NCI-H1105 (cell line): ENCODE measurements at places on chromosomes 12 and 14.

GRCh38 chr14:54574528-54574927, 7.6 kb downstream of the SAMD4A start:
- DNase-seq = no peak

DNA sequence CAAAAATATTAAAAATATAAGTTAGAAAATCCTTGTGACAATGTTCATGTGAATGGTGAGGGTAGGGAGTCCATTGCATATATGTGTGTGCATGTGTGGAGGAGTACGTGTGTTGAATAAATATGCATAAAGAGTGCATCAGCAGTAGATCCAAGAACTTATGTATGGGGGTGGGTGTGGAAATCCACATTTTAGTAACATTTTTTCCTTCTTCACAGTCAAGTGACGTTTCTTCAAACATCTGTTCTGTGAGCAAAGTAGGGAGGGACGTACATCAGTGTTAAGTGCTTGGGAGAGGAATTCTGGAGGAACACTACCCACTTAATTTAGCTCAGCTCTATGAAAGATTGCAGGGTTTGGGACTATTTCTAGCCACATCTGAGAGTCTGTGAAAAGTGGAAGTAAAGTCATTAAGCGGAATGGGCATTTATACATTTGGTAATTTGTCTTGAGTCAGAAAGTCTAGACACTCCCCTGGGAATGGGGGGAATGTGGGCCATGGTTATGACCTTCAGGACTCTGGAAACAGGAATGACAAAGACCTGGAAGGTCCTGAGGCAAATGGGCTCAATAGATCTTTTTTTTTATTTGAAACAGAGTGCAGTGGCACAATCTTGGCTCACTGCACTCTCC, 156.4 kb upstream of the PLXNC1 start:
- DNase-seq = no peak

DNA sequence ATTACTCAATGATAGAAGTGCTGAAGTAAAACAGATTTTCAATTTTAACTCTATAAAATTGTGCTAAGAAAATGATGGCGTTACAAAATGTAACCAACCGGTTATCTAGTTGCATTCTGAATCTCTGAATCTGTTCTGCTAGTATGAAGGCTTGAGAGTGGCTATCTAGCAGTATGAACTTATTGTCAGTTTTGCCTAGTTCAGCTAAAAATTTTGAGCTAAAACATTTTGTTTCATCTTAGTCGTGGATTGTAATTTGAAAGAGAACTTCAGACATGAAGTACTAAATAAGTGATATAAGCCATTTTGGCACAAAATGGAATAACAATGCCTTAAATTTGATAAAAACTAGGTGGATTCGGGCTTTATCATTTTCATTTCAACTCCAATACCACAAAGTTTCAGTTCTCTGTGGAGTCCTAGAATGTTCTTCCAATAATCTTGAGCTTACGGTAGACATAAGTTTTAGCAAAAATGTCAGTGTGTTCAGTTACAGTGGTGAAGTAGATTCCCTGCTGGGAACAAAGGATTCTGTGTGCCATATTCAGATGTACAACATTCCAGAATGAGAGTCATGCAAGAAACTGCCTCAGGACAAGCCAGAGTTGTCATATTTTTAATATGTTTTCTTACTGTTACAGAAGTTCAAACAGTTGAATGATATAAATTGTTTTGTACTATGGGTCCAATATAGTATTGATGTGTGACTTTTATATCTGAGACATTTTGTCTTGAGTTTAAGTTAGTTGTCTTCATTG, 28.1 kb downstream of the ATP6V1D start:
- no peak for DNase-seq

GRCh38 chr12:113061061-113061694, 4.6 kb downstream of the DTX1 start:
- peak; percentile 48 for DNase-seq

GRCh38 chr14:29820785-29821184, 106.9 kb downstream of the PRKD1 start:
- DNase-seq = no peak

DNA sequence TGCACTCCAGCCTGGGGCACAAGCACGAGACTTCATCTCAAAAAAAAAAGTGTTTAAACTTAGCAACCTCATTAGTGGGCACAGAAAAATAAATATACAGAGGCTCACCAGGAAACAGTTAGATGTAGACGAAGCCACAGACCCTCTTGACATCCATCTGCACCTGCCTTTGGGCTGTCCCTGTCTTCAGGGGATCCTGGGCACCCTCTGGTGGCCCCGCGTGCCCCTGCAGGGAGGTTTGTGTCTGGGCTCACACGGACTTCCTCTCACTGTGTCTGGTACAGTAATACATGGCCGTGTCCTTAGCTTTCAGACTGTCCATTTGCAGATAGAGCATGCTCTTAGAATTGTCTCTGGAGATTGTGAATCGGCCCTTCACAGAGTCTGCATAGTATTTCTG, 916.5 kb downstream of the TMEM121 start:
- no peak for DNase-seq

GRCh38 chr12:132173135-132174014, 29.1 kb downstream of the NOC4L start:
- no peak for DNase-seq

- DNase-seq = no peak
Measured at GRCh38 chr12:132481771-132482745, 7.9 kb upstream of the FBRSL1 start.

- no peak for DNase-seq
Measured at GRCh38 chr12:8475508-8476203, 19.9 kb downstream of the CLEC6A start.

GRCh38 chr12:40228727-40229126, 3.9 kb downstream of the LRRK2 start:
- no peak for DNase-seq

DNA sequence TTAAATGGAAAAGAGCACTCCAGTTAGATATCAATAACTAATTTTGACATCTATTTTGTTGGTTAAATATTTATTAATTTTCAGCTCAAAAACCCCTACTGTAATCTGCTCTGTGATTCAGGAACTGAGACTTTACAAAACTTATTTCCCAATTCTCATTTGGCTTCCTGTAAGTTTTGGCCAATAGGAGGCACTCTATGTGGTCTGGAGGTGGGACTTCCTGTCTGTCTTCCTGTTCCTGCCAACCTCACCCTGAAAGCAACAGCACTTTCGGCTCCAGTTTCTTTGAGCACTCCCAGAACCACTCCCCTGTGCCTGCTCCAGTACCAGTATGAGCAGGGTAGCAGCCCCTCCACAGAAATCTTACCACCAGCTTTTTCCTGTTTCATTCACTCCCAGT, 1027.0 kb downstream of the VRK1 start:
- DNase-seq = no peak

DNA sequence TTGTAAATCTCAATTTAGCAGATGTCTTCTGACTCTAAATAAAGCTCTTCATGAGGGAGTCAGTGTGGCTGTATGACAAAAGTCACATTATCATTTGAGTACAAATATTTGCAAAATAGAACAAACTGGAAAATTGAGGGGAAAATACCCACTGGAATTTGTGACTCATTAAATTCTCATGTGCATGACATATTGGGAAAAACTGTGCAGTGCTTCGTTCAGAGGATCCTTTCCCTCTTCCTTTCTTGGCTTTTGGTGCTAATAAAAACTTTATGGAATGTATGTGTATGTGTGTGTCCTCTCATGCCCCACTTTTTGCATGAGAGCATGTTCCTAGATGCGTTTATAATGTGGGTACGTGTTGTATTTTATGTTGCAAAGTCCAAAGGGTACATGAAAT, 267.8 kb downstream of the KTN1 start:
- DNase-seq = no peak

DNA sequence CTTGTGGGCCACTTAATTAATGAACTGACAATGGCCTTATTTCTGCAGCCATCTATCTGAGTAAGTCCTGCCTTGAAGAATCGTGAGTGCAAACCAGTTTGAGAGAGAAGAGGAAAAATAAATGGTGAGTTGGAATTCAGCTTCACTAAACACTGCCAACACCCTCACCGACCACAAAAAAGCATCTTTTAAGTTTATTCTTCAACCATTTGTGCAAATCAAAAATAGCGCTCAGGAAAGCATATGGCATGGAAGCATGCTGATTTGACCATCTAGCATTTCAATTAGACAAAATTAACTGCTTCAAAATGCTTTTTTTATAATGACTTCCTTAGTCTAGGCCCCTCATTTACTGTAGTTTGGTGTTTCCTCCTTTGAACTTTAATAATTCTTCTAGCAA, 294.0 kb downstream of the PPFIA2 start:
- no peak for DNase-seq

GRCh38 chr14:20857207-20857606, 34.0 kb upstream of the RNASE3 start:
- DNase-seq = no peak

- no peak for DNase-seq
Measured at GRCh38 chr14:93002851-93003298, 79.9 kb downstream of the CHGA start.

DNA sequence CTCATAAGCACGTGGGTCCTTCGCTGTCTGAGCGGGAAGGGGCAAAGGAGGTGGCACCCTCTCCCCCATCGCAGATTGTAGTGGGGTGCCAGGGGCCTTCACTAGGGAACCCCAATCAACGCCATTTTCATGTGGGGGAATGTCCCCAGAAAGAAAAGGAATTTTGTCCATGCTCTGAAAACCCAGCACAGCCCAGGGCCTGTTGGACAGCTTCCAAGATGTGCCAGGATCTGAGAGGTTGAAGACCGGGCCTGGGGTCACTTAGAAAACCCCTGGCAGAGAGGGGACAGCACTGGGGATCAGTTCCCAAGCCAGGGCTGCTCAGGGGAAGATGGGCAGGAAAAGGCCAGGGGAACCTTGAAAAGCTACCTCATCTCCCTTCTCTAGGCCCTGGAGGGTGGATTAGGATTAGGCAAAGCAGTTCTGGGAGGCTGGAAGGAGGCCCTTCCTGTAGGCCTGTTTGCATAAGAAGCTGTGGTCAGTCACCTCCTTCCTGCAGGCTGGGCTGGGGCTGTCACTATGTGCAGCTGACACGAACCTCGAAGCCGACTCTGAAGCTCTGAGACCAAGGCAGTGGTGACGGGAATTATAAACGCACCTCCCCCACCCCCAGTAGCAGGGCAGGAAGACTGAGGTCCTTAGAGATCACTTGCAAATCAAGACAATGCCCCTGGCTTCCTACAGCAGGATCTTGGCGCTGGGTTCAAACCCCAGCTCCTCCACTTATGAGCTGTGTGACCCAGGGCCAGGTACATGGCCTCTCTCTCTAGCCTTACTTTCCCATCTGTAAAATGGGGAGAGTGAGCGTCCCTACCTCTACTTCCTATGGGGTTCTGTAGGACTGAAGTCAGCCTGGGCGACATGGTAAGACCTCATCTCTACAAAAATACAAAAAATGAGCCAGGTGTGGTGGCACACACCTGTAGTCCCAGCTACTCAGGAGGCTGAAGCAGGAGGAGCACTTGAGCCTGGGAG, 29.0 kb downstream of the TESC start:
- DNase-seq = no peak

DNA sequence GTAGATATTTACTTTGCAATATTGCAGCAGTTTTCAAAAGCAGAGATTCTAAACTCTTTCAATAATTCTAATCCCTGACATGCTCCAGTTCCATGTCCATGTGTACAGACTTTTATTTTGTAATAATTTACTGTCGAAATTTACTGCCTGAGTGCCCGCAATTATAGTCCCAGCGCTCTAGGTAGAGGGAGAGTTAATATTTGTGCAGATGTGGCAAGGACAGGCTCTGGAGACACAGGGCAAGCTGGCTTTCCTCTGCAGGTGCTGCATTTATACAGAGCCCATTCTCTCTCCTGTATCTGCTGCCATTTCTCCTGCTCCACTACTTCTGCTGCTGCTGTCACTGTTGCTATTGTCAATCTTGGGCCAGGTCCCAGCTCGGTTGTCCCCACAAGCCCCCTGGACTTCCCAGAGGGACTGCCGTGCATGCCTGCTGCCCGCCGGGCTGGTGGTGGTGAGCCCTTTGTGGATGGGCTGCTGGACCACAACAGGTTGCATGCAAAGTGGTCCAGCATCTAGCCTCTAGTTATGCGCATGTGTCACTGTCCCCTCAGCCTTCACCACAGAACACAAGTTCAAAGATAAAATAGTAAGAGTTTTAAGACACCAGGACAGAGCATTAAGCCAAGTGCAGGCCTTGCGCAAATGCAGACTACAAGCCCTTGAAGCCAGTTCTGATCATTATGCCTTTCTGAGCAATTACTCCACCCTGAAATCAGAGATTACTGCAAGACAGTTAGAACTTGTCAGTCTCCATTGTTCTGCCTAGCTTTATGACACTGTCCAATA, 40.8 kb upstream of the CSRP2 start:
- peak; percentile 31 for DNase-seq

DNA sequence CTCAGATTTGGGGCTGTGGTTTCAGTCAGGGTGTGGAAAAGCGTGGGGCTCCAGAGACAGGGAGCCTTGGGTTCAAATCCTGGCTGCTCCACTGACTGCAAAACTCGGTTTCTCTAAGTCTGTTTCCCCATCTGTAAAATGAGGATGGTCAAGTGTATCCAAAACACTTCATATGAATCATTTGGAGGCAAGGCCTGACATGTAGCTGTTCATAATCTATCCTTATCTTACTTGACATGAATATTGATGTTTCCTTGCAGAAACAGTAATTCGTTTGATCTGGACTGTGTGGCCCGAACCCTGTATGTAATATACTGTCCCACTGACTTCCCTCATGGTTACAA, 1.5 kb upstream of the CCDC63 start:
- DNase-seq = no peak

- DNase-seq = peak; percentile 19
Measured at GRCh38 chr12:98653866-98654493, 8.9 kb downstream of the APAF1 start.

DNA sequence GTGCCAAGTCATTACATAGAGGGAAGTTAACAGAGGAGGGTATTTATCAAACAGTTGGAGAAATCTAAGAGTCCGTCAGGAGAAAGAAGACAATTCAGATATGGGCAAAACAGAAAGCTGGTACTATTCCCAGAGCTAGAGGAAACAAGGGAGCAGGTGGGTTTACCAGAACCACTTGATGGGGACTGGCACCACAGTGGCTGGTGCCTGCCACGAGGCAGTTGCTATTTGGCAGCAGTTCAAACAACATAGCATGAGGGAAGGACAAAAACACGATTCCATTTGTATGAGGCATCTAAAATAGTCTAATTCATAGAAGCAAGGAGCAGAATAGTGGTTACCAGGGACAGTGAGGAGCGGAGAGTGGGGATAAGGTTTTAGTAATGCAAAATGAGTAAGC, 24.6 kb upstream of the KLRD1 start:
- peak; percentile 86 for DNase-seq

GRCh38 chr12:13209436-13210235, 13.1 kb downstream of the EMP1 start:
- DNase-seq = no peak

DNA sequence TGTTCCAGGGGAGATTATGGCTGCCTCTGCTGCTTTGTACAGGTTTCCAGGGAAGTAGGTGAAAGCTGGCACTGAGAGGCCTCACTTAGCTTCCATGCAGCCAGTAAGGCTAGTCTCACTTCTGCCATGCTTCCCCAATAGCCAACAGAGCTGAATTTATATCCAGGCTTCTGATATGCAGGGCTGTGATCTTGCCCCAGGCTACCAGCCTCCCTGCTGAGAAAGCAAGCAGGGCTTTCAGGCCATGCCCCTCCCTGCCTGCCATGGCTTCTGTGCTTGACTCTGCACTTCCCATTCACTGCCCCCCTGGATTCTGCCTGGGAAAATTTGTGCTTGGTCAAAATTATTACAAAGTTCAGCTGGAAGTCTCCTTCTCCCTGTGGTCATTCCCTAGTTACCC, 302.1 kb upstream of the FBXO33 start:
- no peak for DNase-seq
